ENCODE measurements at places on chromosomes 7 and 10.

- DNase-seq = peak; percentile 8
These were observed 386.2 kb downstream of the KCNMA1 start for GRCh38 chr10:77251297-77252013.

GRCh38 chr10:121994429-121994941, 5.5 kb downstream of the TACC2 start:
- no peak for DNase-seq

GRCh38 chr7:22771194-22771871, 44.3 kb downstream of the IL6 start:
- DNase-seq = no peak

- no peak for DNase-seq
These were observed 177.9 kb upstream of the PTN start for GRCh38 chr7:137521451-137521850.

DNA sequence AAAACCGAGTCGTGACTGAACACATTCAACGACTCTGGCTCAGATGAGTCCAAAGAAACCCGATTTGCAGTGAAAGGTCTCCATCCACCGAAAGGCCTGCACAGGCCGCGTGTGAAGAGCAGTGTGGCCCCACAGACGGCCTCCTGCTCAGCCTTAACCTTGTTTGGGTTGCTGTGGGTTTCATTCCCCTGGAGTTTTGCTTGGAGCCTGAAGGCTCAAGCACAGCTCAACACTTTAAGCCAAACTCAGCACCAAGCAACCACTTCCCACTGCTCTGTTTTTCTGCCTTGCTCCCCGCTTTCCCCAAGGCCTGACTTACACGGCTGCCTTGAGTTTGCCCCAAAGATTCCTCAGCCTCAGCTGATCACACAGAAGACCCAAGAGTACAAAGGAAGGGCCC, 398.2 kb upstream of the NFE2L3 start:
- no peak for DNase-seq

GRCh38 chr10:116720668-116721546, 21.5 kb downstream of the HSPA12A start:
- DNase-seq = no peak

GRCh38 chr7:155357573-155358041, 59.9 kb downstream of the INSIG1 start:
- DNase-seq = no peak

- DNase-seq = no peak
These were observed 1.6 kb downstream of the KNDC1 start for GRCh38 chr10:133161486-133162109.

- no peak for DNase-seq
These were observed 1.2 kb downstream of the NACAD start for GRCh38 chr7:45087301-45088145.

- no peak for DNase-seq
These were observed 11.8 kb upstream of the GPNMB start for GRCh38 chr7:23234569-23235296.

DNA sequence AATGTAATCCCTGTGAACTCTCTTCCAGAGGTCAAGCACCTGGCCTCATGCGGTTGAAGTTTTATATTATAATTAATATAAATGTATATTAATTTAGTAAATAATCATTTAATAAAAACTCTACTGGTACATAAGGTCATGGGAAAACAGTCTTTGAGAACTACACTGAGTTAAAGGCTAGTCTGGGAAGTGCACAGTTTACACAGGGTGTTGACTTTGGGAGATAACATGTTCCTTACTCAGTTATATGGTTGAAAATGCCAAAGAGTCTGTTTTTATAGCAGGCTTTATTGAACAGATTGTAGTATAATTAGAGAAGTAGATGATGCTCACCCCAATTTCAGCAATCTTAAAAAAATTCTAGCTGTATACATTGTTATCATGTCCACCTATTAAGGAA, 735.9 kb downstream of the GATA3 start:
- no peak for DNase-seq

DNA sequence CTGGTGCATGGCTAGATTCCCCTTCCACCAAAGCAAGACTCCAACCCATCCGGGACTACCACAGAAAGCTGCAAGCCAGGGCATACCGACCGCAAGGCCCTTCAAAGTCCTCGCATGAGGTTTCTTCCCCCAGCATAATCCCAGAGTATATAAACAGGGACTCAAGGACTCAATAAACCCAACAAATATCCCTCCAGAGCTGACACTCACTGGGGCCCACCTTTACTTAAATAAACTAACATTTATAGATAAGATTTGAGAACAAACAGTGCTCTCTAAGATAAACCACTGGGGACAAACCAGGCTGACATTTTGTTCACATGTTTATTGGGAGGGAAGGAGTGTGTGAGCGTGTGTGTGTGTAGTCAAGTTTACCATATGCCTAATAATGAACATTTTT, 138.2 kb downstream of the ADAM12 start:
- no peak for DNase-seq

- no peak for DNase-seq
These were observed 29.1 kb downstream of the TES start for GRCh38 chr7:116239434-116239833.

DNA sequence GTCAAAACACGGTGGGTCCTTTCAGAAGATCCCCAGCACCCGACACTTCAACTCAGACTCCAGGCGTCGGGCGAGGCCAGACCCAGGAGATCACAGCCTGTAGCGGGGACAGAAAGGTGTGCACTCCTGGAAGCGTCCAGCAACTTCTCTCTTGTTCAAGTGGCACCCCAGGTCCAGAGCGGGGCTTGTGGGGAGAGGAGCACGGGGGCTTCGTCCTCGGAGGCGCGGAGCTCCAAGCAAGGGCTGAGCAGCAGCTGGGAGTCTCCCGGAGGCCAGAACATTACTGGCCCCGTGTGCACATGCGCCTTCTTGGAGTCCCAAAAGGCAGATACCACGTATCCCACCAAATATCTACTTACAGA, 54.9 kb downstream of the ZRANB1 start:
- DNase-seq = no peak

DNA sequence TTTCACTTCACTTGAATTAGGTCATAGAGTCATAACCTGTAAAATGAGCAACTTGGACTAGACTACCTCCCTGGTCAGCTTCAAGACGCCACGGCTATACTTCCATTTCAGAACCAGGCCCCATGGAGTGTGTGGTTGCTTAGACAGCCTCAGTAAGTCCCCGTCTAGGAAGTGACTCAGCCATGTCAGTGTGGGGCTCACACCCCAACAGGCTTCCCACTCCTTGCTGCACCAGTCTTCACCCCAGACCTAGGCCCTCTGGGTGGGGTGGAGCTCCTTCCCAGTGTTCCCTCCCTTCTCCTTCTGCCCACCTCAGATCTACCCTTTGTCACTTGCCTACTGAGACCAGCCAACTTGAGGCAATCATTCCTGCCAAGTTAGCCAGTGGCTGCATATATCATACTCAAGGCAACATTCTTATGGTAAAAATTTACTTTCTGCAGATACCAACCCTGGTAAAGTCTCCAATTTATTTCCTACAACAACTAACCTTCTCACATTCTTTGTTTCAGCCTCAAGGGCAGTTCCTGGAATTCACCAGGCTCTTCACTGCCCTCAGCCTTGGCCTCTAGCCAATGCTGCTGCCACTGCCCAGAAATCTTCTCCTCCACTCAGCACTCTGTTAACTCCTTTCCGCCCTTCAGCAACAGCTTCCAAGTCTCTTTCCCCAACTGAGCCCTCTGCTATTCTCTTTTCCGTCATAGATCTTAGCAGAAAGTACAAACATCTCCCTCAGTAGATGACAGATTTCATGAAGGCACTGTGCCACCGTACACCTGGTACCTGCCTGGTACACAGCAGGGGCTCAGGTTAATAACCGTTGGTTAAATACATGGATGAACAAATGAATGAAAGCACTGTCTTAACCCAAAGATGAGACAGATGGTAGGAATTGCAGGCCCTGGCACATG, 31.3 kb upstream of the ZNRF2 start:
- no peak for DNase-seq

DNA sequence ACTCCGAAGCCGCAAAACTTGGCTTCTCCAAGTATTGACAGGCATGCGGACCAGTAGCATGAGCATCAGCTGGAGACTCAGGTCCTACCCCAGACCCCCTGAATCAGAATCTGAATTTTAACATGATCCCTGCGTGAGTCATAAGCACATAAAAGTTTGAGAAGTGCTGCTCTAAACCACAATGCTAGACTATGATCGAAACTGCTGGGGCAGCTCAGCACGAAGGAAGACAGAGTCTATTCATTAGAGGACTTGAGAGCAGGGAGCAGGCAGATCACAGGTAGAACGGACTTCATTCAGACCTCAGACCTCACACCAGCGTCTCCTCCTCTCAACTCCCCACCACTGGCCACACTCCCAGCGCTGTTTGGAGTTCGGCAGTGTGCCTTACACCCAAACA, 16.9 kb downstream of the CAMK2G start:
- DNase-seq = no peak

DNA sequence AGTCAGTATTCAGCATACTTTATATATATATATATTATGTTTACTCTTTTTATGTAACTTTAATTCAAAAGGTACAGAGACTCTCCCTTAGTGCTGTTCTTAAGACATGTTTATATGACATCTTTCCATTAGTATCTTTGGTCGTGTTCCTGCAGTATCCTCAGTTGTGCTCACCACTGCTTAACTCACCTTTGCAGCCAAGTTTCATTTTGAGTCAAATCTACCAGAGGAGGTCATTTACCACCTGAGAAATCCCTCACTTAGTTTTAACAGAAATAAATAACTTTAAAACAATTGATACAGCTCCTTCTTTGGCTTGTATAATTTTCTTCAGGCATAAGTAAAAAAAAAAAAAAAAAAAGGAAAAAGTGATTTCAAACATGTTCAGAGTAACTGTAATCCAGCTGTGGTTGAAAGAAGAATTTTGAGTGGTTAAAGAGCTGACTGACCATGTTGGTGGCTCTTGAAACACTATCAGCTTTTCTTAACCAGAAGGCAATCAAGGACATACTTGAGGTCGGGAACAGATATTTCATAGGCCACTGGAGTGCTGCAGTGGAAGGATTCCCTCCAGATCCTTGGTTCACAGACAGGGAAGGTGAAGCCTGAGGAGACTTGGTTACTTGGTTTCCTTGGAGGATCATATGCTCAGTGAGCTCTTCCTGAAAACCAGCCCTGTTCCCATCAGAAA, 116.8 kb downstream of the AUTS2 start:
- DNase-seq = no peak

- no peak for DNase-seq
These were observed 213.7 kb downstream of the HTR7 start for GRCh38 chr10:90644165-90644564.

GRCh38 chr10:89973326-89973725, 271.9 kb downstream of the KIF20B start:
- no peak for DNase-seq

GRCh38 chr7:18421297-18422002, 74.1 kb upstream of the HDAC9 start:
- DNase-seq = no peak

GRCh38 chr7:107480932-107481331, 11.1 kb downstream of the GPR22 start:
- no peak for DNase-seq

GRCh38 chr10:73965890-73966768, 31.8 kb upstream of the VCL start:
- DNase-seq = no peak

DNA sequence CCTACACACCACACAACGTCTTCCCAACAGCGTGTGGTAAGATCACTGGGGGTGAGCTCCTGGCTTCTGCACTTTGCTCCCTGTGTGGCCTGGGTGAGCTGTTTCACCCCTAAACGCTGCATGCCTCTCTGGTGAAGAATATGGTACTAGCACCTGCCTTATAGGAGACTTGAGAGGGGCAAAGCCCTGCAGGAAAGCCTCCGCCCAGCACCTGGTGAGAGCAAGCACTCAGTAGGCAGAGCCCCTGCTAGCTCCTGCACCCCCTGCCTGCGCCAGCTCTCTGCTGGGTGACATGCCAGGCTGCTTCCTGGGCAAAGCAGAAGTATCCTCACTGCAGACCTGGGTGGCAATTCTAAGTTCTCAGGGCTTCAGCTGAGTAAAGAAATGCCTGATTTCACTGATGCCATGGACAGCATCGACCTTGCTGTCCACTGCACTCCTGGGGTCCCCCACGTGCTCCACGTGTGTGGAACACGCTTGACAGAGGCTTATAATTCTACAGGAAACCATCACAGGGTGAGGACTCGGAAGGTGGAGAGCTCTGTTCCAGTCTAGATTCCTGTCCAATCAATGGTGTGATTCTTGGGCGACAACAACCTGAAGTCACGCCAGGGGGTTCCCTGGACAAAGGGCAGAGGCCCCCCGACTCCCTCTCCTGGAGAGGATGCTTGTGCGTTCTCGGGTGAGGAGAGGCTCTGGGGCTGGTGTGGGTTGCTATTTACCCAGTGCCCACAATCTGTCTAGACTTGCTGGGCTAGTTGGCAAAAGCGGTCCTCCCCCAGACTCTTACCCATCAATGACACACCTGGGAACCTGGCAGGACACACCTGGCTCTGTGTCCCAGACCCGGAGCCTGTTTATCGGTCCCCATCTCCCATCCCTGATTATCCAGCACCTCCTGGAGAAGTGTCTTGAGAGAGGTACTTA, 5.0 kb upstream of the CALML5 start:
- no peak for DNase-seq

- DNase-seq = no peak
These were observed 290.0 kb downstream of the RNLS start for GRCh38 chr10:88293073-88293472.

DNA sequence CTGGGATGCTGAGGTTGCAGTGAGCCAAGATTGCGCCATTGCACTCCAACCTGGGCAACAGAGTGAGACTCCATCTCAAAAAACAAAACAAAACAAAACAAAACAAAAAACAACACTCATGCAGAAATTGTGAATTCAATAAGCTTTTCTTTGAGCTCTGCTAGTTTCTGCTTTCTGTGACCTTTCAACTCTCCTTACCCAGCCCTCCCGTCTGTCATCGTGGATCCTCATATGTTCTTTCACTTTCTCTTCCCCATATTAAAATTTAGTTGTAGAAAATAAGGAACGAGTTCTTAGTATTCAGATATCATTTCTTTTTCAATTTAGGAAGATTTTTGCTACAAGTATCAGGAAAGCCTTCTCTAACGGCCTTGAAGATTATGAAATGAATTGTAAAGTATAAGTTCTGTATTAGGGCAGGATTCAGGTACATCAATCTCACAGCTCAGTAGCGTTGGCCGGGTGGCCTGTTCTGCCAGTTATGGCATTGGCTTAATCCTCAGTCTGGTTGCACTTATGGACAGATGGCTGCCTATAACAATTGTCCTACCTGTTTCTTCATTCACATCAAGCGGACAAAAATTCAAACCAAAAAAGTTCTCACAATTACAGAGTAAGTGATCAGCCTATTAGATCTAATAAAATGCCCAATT, 1167.0 kb downstream of the SORCS3 start:
- no peak for DNase-seq

DNA sequence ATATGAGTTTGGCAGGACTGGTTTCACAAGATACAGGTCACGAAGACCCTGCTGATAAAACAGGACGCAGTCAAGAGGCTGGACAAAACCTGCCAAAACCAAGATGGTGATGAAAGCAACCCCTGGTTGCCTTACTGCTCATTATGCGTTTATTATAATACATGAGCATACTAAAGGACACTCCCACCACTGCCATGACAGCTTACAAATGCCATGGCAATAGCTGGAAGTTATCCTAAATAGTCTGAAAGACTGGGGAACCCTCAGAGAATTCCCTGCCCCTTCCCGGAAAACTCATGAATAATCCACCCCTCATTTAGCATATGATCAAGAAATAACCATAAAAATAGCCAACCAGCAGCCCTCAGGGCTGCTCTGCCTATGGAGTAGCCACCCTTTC, 73.1 kb downstream of the TEX36 start:
- DNase-seq = no peak
